ENCODE measurements at places on chromosomes 5 and 9.

DNA sequence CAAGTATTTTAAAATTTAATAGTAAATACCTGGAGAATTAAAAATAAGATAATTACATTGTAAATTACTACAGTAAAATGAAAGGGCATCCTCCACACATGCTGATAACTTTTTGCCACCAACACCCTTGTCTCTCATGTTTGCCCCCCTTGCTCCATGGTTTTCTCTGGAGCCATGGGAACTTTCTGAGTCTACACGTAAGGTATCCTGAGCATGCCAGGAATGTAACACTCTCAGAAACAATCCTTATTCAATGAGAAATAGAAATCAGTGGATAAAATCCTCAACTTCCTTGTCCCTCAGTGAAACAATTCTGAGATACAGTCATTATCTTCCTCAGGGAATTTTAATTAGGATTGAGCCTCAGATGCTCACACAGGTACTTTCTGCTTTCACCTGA, 108.9 kb downstream of the IZUMO3 start:
- no peak for DNase-seq

- no peak for DNase-seq
Measured at GRCh38 chr9:1353291-1353690, 303.1 kb downstream of the DMRT2 start.

- DNase-seq, result no peak
Measured at GRCh38 chr9:101467690-101468089, 32.1 kb upstream of the ALDOB start.

- no peak for DNase-seq
Measured at GRCh38 chr5:127994087-127994660, 89.4 kb upstream of the SLC12A2 start.

- no peak for DNase-seq
Measured at GRCh38 chr9:89922099-89922498, 317.3 kb downstream of the GADD45G start.

- DNase-seq, result no peak
Measured at GRCh38 chr9:94783102-94783682, 56.7 kb downstream of the AOPEP start.

DNA sequence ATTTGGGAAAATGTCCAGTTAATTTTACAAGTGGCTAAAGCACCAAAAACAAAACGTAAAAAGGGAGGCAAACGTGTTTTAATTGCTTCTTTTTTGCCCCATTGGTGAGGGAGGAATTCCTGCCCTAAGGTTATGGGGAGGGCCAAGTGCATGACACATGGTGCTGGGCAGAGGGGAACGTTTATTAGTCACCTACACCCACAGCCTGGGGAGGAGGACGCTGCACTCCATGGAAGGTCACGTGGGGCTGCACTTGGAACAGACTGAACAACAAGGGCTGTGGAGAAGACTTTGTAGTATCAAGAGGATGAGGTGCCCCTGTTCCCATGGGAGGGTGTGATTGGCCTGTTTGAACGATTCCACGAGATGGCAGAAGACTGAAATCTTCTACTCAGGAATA, 13.7 kb upstream of the ADAMTS16 start:
- no peak for DNase-seq

DNA sequence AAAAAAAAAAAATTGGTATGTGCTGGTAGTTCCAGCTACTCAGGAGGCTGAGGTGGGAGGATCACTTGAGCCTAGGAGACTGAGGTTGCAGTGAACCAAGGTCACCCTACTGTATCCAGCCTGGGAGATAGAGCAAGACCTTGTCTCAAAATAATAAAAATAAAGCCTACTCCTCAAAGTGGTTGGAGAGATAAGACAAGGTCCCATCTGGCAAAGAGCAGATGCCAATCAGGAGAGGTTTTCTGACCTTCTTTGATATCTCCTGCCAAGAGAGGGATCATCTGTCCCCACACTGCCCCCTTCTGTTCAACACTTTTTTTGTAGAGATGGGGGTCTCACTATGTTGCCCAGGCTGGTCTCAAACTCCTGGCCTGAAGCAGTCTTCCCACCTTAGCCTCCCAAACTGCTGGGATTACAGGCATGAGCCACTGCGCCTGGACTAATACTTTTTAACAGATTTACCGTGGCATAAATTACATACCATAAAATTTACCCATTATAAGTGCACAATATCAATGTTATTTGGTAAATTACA, 64.7 kb downstream of the SH3PXD2B start:
- no peak for DNase-seq

DNA sequence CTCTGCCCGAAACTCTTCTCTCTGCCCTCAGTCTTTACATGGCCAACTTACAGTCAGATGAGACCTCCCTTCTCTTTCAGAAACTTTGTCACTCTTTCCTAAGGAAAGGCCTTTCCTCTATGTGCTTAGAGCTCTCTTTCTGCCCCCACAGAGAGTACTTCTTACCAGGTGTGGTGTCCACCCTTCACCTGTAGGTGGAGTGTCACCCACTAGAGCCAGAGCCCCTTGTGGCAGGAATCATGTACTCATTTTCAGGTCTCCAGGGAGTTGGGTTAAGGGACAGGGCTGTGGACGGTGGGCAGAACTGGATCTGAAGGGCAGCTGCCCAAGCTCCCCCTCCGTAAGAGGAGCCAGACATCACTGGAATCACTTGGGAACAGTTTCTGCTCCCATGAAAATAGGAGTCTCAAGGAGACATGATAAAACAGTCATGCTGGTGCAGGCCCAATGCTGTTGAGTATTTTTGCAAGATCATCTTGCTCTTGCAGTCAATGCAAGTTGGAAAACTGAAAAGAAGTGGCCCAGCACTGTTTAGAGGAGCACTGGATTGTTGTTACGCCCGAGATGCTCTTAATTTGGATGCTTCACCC, 436.7 kb downstream of the ZSWIM6 start:
- no peak for DNase-seq

DNA sequence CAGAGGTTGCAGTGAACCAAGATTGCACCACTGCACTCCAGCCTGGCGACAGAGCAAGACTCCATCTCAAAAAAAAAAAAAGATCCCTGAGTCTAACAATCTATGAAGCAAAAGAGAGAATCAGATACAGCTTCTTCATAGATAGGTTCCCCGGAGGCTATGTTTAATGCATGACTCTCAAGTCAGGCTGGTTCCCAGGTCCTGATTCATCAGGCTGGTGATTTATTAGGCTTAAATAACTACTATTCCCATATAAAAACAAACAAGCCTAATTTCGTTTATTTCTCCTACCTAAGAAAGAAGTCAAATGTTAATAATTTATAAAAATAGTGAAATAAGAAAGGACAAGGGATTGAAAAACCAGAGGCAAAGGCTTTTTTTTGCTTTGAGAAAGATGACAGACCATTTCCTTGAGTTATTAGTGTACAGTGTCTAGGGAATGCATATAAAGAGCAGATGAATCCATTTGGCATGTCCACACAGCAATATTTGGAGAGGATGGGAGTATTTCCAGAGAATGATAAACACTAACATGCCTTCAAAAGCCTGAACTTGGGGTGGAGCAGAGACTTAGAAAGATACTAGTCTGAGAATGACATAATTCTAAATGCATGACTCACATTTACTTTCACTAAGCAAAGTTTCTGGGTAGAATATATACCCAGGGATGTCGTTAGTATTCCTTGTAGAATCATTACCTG, 115.3 kb downstream of the NREP start:
- DNase-seq, result no peak

DNA sequence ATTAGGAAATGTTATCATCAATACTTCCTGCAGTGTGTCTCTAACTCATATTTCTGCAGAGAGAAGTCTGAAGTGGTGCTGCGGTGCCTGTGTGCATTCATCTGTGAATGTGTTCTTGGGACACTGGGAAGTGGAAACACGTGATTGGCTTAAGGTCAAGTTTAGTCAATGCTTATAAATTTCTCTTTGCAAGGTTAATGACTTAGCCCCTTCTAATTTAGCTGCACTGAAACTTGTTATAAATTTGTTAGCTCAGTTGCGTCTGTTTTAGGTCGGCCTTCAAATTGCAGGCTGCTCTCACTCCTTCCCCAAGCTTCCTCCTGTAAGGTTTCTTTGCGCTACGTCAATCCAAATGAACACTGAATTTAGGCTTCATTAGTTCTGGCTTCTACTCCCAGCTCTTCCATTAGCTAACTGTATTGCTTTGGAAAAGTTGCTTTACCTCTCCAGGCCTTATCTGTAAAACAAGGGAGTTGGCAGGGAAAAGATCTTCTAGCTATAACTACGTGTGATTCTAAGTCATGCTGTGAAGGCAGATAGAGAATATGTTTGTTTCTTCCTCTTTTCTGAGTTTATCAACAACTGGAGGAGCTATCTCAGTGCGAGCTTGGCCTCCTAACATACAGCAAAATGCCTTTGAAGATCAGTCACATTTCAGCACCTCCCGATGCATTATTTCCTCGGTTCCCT, 341.8 kb downstream of the NFIB start:
- no peak for DNase-seq

DNA sequence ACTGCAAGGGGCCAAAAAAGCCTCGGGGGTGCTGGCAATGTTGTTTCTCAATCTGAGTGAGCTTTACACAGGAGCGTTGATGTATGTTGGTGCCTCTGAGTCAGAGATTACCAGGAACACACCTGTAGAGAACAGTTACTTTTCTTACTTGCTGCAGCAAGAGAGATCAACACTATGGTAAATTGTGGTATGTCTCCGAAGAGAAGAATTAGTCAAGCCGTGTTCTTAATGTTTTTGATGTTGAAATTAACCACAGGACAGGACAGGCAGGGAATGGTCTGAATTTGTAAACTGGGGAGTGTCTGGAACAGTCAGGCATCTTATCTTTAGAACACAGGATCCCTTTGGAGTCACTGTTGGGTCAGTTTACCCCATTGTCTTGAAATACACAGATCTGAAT, 285.7 kb downstream of the DNAH5 start:
- no peak for DNase-seq

DNA sequence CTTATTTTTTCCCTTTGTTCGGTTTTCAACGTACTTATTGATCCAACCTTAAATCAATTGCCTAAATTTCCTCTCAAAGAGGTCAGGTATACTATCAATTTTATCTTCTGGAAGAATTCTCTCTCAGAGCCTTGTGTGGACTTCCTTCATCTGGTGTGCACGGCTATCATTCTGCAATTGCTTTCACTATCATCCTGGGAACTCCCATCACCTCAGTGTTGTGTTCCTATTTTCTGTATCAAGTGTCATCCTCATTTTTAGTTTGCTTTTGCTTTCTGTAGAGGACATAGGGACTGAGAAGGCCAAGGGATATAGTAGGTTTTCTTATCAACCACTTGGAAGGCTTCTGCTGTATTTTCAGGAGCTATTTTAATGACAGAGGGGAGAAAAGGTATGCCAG, 11.3 kb downstream of the STOM start:
- no peak for DNase-seq

- no peak for DNase-seq
Measured at GRCh38 chr9:124481115-124481514, 26.1 kb downstream of the NR5A1 start.

DNA sequence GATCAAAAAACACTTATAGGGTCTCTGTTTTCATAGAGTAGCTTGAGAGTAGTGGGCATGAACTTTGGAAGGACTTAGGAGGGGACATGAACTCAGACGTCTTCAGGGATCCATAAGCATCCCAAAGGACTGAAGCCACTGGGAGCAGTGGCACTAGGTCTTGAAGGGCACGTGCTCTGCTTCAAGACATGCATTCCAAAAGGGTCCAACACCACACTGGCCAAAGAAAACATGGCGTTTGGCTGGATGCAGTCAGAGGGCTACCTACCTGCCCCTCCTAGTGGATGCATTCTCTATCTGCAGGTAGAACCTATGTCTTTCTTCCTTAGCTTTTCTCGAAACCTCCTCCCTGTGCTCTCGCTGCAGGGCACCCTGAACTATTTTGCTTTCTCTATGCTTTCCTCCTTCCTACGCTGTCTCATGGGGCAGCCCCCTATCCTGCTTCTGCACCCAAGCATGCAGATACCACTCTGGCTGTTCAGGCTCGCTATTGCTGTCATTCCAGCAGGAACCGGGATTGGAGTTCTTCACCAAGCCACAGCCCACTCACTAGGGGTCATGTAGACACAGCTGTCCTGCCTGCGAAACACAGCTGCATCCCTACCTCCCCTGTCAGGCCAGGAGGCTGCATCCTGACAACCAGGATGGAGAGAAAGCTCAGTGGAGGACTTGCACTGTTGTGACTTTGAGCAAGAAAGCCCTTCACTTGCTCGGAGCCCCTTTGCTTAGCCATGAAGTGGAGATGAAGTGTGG, 11.9 kb downstream of the FAM240B start:
- no peak for DNase-seq

DNA sequence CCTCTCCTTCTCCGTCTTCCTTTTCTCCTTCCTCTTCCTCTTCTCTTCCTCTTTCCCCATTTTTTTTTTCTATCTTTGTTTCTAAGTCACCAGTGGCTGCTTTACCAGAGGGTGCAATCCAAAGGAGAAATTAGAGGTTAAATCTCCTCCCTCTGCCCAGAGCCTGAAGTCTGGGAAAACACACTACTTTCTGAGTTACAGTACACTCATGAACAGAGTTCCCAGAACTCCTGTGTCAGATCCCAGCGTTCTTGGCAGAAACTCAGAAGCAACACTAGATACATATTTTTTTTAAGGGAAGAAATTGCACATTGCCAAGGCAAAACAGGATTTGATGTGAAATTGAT, 189.0 kb downstream of the SNCAIP start:
- no peak for DNase-seq

DNA sequence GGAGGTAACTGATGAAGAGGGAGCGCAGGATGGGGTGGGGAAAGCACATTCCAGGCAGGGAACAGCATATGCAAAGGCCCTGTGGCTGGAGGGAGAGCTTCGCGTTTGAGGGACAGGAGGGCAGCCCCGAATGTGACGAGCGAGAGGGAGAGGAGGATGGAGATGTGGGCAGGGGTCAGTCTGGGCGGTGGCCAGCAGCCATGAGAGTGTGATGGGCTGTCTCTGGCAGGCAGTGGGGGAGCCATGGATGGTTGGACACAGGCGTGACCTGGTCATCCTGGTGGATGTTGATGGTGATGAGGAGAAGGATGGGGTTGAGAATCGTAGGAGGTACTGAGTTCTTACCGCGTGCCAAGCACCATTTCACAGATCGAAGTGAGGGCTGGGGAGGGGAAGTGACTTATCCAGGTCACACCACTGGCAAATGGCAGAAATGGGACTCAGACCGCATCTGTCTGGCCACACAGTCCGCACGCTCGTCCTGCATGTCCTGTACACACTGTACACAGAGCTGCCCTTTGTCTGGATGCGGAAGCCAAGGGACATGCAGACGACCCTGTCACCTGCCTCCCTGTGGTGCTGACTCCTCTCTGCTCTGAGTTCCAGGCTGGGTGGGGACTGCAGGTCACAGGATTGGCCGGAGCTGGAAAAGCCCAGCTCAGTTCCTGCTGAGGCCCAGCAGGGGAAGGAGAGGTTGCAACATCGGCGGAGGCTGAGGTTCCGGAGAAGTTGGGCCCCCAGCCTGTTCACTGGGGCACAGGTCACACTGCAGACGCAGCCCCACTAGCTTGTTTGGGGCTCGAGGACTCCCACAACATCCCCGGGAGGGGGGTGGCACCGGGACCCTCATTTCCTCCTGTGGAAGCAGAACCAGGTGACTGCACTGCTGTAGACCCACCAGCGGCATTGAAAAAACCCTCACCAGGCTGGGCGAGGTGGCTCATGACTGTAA, 165.6 kb upstream of the IER5L start:
- no peak for DNase-seq

Data from T-helper 2 cell (primary cell).